ENCODE measurements at places on chromosomes 6 and 20. TPM values are rescaled to one million over a fixed set of nuclear protein-coding genes. Genes with fewer than 3 reads are reported as not detected.

The SNAP91 gene
- not detected for total RNA-seq

The PTGIS gene
- 19.0 TPM for total RNA-seq

The BHLHE23 gene
- not detected for total RNA-seq

The OR2J3 gene
- total RNA-seq = not detected

The SLA2 gene
- total RNA-seq = not detected

The TP53INP2 gene
- 1.6 TPM for total RNA-seq

The LKAAEAR1 gene
- not detected for total RNA-seq

The RUNX2 gene
- total RNA-seq = 5.1 TPM

The GSTA3 gene
- not detected for total RNA-seq

The ADGRB3 gene
- total RNA-seq = 0.78 TPM

The TNFRSF21 gene
- total RNA-seq = 30.1 TPM

All from subcutaneous preadipocyte (primary cell).